ENCODE measurements at places on chromosomes 7 and 10. TPM values are rescaled to one million over a fixed set of nuclear protein-coding genes. Genes with fewer than 3 reads are reported as not detected.

LBX1 gene
- total RNA-seq = not detected

GDI2 gene
- total RNA-seq = 294 TPM

NODAL gene
- not detected for total RNA-seq

CRTAC1 gene
- not detected for total RNA-seq

ITPRID1 gene
- not detected for total RNA-seq

CALML3 gene
- total RNA-seq = not detected

ATP5MK gene
- total RNA-seq = 450 TPM

DKK1 gene
- total RNA-seq = 0.42 TPM

UBE2H gene
- total RNA-seq = 9.1 TPM

- no peak for DNase-seq
Measured at GRCh38 chr10:116712519-116712918, 29.8 kb downstream of the HSPA12A start.

GRCh38 chr7:90222811-90223725 is 11.5 kb downstream of the STEAP2 start:
- DNase-seq = no peak

GRCh38 chr7:154424350-154424749 is 372.2 kb downstream of the DPP6 start:
- DNase-seq = no peak

DNA sequence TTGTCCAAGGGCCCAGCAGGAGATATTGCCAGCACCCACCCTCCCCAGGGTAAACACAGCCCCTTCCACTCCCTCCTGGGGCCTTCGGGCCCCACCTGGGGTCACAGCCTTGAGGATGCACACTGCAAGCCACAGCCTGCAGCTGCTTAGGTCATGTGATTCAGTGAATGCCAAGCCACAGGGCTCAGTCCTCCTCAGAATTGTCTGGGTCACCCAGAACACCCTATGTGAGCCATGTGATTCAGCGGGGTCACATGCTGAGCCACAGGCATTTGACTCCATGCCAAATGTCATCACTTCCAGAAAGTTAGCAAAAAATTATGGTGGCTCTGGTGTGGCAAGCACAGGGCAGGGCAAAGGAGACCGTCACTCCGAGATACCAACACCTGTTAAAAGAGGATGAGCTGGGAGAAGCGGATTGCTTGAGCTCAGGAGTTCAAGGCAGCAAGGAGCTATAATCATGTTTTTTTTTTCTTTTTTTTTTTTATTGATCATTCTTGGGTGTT is 17.2 kb upstream of the PSAP start:
- no peak for DNase-seq

DNA sequence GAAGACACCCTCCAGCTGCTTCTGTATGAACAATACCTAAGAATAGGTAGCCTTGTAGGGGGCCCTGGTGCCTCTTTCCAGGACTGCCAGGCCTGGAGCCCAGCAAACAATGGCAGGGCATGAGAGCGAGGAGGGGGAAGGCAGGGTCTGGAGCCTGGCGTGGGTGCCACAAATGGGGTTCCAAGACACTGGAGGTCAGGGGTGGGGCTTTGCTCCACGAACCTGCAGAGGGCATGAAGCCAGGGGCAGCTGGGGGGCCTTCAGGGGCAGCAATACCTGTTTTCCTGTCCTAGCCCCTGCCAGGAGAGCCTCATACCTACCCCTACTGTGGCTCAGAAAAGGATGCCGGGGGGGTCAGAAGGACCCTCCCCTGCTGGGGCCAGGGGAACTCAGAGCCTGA is 61.6 kb downstream of the SLC29A4 start:
- DNase-seq = no peak

DNA sequence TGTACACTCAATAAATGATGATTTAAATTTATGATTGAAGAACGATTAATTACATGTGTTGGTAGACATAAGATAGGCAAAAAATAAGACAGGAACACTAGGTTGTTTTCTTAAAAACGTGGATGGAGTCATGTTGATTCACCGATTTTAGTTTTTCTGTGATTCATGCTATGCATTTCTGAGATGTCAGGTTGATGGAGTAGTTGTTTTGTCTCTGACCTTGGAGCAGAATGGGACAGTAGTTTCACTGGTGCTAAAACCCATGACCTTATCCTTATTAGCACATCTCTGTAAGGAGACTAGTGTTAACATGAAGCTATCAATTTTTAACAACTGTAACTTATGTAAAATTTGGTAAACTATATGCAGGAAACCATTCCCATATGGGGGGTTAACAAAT is 611.6 kb upstream of the FZD8 start:
- no peak for DNase-seq

DNA sequence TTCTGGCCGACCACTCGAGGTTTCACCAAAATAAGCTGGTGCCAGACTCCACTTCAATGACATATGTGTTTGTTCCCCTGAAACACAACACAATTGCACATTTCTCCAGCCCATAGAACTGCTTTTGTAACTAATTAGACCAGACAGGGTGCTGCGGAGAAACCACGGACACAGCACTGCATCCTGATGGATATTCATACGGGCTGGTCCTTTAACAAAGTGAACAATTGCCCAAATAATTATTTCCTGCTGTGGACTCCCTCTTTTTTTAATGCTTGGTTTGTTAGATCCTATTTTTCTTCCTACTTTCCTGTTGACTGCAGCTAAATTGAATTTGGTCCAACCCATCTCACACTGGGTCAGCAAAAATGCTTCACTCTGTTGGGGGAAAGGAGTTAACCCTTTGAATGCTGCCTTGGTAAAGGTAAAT is 198.6 kb upstream of the BMPER start:
- no peak for DNase-seq

DNA sequence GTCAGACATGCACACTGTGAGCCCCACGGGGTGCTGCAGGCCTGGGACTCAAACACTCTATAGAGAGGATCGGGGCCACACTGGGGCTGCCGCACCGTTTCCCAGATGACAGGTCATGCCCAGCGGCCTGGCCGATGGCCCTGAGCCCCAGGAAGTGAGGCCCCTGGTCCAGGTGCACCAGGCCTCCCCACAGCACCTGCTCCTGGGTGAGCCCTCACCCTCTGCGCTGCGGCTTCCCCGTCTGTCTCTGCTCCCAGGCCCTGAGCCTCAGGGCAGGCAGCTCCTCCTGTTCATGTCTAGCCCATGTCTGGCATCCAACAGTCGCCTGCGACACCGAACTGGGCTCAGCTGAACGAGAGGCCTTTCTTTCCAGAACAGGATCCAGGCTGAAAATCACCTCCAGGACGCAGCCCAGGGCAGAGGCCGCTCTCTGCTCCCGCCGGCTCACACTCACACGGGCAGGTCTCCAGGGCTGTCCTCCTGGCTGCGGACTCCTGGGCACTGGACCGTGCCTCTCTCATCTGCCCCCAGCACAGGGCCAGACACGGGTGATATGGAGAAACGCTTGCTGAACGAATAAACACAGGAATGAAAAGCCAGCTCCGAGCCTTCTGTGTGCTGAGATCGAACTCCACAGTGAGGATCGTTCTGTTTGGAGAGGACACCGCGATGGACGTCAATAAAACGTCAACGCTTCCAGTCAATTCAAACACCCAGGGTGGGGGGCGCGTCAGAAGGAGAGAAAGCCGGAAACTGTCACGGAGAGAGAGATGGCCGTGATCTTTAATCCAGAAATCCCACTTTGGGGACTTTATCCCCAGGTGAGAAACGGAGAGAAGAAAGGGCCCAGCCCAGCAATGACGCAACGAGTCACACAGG is 202.4 kb downstream of the ELFN1 start:
- DNase-seq = no peak

DNA sequence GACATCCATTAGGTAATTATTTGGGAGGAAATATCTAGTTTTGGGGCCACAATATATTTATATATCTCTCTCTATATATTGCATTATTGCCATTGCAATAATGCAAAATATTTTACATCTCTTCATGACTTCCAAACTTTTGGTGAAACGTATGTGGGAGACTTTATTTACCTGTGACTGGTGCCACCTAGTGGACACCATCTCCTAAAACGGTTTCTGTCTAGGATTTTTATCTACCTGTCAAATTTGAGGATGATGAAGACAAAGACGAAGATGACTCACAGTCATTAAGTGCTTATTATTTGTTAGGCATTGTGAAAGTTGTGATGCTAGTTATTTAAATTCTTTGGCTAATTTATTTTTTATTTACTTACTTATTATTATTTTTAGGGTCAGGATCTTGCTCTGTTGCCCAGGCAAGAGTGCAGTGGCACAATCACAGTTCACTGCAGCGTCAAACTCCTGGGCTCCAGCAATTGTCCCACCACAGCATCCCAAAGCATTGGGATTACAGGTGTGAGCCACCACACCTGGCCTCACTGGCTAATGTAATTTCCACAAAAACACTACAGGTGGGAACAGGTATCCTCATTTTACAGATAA is 18.7 kb upstream of the CBLL1 start:
- DNase-seq = peak; percentile 38

GRCh38 chr10:48775206-48775517 is 90.5 kb downstream of the WDFY4 start:
- no peak for DNase-seq

- DNase-seq = no peak
Measured at GRCh38 chr7:151423936-151424335, 14.1 kb upstream of the WDR86 start.

DNA sequence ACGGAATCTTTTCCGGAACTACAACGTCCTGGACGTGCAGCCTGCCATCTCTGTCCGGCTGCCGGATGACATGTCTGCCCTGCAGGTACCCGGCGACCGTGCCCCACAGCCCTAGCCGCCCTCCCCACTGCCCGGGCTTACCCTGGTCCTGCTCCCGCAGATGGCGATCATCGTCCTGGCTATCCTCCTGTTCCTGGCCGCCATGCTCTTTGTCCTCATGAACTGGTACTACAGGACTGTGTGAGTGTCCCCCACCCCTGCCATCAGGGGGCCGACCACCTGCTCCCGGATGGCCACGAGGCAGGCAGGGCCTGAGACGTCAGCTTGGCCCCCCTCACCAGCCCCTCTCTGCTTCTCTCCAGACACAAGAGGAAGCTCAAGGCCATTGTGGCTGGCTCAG is 38.0 kb upstream of the VSIR start:
- no peak for DNase-seq

DNA sequence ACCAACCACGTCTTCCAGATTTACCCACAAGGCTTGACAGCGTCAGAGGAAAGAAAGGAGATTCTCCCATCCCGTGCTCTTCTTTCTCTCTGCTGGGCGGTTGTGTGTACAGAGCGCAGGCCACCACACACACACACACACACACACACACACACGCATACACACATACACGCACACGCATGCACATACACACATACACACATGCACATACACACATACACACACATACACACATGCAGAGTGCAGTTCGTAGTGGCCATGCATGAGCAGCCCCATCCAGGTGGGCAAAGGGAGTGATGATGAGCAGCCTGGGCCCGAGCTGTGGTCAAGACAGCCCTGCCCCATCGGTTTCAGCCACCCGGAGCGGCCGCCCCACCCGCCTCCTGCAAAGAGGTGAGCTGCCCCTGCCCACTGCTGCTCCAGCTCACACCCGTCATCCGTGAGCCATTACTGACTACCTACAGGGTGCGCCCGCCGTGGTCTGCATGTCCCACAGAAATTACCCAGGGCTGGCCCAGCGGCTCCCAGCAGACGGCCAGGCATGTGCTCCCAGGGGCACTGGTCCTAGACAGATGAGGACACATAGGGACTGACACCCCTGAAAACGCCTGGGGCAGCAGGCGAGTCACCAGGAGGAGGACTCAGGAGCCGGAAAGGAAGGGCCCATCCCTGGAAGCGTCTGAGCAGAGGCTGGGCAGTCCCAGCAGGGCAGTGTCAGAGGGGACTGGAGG is 69.6 kb downstream of the ASB13 start:
- no peak for DNase-seq

GRCh38 chr7:94492601-94493000 is 17.0 kb upstream of the CASD1 start:
- no peak for DNase-seq

DNA sequence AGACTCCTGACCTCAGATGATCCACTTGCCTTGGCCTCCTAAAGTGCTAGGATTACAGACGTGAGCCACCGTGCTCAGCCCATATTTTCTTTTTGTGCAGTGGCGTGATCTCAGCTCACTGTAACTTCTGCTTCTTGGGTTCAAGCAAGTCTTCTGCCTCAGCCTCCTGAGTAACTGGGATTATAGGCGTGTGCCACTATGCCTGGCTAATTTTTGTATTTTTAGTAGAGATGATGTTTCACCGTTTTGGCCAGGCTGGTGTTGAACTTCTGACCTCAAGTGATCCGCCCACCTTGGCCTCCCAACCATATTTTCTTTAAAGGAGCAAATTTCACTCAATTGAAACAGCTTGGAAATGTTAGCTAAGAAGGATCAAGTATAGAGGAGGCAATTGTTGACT is 16.5 kb downstream of the GBF1 start:
- DNase-seq = no peak

- DNase-seq = no peak
Measured at GRCh38 chr7:50421043-50421442, 29.1 kb downstream of the FIGNL1 start.

DNA sequence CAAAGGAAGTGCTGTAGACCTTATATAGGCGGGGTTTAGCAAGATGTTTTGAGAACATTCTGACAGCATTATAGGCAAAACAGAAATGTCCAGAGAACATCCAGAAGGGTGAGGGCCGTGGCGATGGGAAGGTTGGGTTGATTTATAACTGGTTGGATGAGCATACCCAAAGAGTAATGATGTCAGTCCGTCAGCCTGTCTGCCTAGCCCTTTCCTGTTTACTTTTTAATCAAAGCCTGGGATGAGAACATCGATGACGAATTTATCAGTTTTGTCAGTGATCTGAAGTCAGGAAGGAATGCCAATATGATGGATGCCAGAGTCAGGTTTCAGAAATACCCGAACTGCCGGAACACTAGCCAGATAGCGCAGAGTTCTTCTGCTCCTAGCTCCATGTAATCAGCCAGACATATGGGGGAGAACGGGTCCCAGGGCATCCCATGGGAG is 33.8 kb upstream of the TRIM8 start:
- DNase-seq = no peak

DNA sequence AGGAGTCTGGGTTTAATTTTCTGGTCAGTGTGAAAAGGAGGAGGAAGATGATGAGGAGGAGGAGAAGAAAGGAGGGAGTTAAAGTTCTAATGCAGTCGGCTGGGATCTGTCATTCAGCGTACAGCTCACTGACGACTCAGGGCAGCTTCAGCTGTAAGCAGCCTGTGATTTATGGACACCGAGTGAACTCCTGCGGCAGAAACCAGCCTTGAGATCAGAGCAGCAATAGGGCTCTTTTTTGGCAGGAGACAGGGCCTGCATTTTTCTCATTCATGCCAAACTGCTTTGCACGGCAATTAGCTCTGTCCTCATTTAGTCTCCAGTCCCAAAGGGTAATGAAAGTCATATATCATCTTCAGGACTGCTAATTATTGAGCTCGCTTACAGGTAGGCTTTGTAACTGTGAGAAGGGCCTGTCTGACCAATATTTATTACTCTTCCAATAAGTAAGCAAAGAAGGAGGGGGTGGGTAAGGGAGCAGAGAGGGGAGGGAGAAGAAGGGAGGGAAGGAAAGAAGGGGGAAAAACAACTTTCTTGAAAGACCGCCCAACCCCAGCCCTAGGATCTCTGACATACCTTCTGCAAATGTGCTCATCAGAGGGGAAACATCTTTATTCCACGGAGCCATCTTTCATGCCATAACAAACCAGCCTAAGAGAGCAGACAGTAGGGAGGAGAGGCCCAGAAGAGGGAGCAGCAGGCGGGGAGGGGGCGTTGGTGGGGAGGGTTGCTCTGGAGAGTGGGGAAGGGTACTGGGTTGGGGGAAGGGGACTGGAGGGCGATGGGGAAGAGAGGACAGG is 48.1 kb upstream of the COMTD1 start:
- DNase-seq = no peak

Data from activated T-cell treated with anti-CD3 and anti-CD28 coated beads, Interleukin-2, amount 50 U/mL, for 4 hours (primary cell).